ENCODE measurements at places on chromosomes 12 and 14. TPM values are rescaled to one million over a fixed set of nuclear protein-coding genes. Genes with fewer than 3 reads are reported as not detected.

- no peak for DNase-seq
These were observed 1.3 kb downstream of the ST8SIA1 start for GRCh38 chr12:22333186-22333712.

DNA sequence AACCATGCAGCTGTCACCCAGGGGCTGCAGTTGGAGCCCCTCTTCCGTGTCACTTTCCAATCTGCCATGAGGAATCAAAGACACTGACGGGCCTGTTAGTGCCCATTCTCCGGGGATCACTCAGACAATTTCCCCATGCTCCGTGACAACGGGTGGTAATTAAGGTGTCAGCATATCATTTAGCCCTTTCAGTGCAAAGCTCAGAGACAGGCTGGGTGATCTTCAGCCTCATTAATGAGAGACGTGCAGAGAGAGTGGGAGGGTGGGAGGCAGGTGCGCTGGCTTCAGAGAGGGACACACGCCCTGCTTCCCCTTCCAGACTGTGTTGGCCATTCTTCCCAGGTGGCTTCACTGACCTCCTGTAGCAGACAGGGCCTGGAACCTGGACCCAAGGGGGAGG, 58.7 kb downstream of the MVK start:
- DNase-seq = no peak

GRCh38 chr12:52524241-52524897, 4.2 kb upstream of the KRT5 start:
- DNase-seq = no peak

Gene PAN2
- 38.7 TPM for total RNA-seq

DNA sequence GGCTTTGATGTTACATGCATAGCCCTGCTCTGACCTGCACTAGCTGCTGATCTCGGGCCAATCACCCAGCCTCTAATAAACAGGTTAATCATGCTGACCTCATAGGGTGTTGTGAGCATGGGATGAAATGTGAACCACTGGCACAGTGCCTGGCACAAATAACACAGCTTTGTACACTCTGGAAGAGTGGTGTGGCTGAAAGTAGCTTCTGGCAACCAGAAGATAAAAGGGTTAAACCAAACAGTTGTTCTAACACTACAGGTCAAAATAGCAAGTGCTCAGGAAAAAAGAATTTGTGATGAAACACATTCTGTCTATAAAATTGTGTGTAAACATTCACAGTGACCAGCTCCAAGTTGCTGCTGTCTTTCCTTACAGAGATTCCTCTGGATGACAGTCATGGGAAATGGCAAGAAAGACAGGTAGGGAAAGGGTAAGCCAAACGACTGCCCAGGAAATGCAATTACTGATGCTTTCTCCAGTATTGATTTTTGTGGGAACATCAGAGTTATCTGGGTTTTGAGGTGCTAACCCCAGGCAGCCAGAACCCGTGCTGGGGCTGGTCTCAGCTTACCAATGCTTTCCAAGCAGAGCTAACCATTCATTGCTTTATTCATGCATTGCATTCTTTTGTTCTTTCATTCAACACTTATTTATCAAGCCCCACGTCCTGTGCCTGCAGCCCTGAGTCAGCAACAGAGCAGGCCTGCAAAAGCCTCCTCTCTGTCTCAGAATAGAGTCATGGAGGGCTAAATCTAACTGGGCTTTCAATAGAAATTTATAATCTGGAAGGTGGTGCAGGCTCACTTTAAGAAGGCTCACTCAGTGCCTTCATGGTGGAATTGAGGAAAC, 38.1 kb upstream of the CAPRIN2 start:
- no peak for DNase-seq
